ENCODE measurements at places on chromosomes 2 and 18.

DNA sequence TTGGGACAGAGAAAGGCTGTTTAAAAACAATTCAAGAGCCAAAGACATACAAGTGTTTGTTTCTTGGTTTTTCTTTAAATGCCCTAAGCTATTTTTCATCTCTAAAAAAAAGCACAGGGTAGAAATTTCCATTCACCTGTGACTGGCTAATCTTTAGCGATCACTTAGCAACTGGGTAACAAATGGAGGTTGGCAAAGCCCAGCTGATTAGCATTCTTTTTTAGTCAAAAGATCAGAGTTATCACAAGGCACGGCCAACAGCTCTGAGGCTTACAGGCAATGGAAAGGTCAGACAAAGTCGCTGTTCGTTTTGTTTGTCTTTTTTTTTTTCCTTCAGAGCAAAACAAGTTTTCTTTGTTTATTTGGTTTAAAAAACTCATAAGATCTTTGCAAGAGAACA lies 29.0 kb upstream of the TTR start:
- no peak for ATAC-seq

DNA sequence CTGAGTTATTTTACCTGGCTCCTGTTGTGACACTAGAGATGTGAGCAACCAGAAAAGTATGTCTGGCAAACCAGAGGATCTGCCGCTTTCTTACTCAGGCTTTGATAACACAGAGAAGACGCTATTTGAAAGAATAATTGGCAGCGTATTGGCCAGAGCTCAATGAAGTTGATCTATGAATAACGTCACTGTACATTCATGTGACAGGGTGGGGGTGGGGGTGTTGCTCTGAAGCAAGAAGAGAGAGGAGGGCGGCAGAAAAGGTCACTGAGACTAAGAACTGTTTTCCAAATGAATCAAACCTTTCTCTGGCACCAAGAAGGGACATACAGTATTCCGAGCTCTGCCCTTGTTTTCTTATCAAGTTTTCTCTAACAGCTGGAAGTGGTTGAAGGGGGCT lies 1.7 kb upstream of the ONECUT2 start:
- no peak for ATAC-seq

- no peak for ATAC-seq
Measured at GRCh38 chr2:134468164-134468563, 214.3 kb downstream of the MGAT5 start.

DNA sequence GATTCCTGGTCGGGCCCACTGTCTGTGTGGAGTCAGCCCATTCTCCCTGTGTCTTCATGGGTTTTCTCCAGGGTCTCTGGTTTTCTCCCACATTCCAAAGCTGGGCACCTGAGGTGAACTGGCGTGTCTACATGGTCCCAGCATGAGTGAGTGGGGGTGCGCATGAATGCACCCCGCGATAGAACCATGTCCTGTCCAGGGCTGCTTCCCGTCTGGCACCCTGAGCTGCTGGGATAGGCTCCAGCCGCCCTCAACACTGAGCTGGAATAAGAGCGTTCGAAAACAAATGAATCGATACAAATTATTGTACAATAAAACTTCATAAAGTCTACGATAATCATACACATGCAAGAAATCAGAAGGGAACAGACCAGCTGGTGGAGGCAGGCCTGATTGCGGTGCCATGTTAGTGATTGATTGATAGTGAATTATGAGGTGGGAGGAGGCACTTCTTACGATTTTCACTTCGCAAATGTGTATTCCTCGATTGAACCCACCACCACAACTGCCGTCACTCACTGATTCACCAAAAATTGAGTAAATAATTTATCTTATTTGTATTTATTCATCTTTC lies 186.6 kb downstream of the MGAT5 start:
- no peak for ATAC-seq

- ATAC-seq: no peak
Measured at GRCh38 chr2:256094-256493, 7.7 kb downstream of the SH3YL1 start.

- ATAC-seq: peak; percentile 87
Measured at GRCh38 chr2:37892436-37893114, 32.5 kb upstream of the RMDN2 start.

DNA sequence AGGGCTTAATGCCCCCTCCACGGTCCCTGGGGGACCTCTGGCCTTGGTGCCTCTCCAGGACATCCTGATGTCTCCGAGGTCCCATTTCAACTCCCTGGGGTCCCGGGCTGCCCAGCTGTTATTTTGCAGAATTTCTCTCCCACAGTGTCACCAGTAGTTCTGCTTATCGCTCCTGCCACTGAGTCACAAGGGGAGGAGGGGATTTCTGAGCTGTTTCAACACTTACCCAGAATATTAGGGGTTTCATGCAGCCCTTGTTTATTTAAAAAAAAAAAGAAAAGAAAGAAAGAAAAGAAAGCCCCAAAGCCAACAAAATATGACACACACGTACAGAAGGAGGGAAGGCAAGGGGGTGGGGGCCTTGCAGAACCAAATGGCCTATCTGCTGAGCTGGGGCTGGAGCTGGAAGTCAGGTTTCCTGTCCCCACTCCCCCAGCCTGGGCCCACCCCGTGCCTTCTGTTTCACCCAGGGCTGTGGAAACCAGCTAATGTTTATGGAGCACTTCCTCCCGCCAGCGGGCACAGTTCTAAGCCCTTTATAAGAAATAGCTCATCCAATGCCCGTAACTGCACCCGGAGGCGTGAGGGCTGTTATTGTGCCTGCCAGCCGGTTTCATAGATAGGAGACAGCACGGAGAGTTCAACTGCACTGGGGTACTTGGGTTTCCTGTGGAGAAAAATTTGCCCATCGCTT lies 8.4 kb upstream of the ARID5A start:
- ATAC-seq: peak; percentile 72

- ATAC-seq: no peak
Measured at GRCh38 chr2:76985387-76986136, 536.6 kb downstream of the LRRTM4 start.

- ATAC-seq: no peak
Measured at GRCh38 chr2:170819680-170820664, 3.3 kb downstream of the GAD1 start.

DNA sequence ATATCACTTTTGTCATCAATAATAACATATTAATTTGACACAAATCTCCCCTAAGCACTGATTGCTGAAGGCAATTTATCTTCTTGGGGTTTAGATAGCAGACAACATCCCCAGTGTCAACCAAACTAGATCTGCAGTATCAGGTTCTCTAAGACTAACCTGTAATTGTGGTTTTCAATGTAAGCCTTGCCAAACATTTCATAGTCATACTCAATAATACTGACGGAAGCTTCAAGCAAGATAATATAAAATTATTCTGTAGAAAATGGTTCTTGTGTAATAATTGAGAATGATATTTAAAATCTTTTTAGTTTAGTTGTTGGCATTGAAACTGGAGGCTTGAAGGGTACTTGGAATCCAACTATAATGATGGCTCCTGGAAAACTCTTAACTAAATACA lies 186.3 kb downstream of the RIT2 start:
- ATAC-seq: no peak

GRCh38 chr2:178317811-178318210 lies 123.5 kb downstream of the OSBPL6 start:
- no peak for ATAC-seq

GRCh38 chr2:86623043-86623493 lies 597 bp downstream of the RNF103 start:
- ATAC-seq: peak; percentile 79

DNA sequence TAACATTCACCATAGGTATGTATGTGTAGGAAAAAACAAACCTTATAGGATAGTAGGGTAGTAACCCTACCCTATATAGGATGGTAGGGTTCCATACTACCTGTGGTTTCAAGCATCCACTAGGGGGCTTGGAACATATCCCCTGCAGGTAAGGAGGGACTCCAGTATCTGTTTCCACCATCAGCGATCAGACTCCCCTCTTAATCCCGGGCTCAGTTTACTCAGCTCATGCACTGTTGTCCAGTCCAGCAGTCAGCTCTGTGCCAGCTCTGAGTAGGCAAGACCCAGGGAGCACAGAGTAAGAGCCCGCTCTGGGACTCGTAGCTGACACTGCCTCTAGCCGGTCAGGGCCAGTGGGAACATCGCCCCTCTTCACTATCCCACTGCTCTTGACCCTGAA lies 61.7 kb downstream of the MEX3C start:
- ATAC-seq: peak; percentile 59

GRCh38 chr2:18611604-18612003 lies 22.2 kb upstream of the NT5C1B start:
- ATAC-seq: no peak

- no peak for ATAC-seq
Measured at GRCh38 chr2:227774895-227775842, 29.5 kb downstream of the SCYGR8 start.

DNA sequence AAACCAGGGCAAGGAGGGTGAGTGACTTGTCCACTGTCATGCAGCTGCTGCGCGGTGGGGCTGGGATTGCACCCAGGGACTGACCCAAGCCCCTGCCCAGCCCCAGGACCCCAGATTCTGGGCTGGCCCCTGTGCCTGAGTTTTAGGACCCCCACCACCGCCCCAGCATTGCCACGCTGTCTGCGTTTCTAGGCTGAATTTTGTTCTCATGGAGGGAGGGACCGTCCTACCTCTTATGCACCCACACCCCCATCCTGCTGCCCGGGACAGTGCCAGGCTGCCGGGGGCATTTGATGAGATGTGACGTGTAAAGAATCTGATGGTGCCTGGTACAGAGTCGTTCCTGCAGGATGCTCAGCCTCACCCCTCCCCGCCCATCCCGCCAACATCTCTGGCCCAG lies 111.0 kb upstream of the ODC1 start:
- peak; percentile 6 for ATAC-seq

GRCh38 chr2:218394298-218395089 lies 5.2 kb upstream of the CTDSP1 start:
- no peak for ATAC-seq

- peak; percentile 91 for ATAC-seq
Measured at GRCh38 chr2:230793572-230794359, 71.0 kb upstream of the ITM2C start.

GRCh38 chr2:7023542-7023941 lies 106.3 kb downstream of the RNF144A start:
- ATAC-seq: no peak

- no peak for ATAC-seq
Measured at GRCh38 chr2:224360801-224361251, 41.1 kb downstream of the FAM124B start.

GRCh38 chr2:100067784-100068183 lies 74.6 kb downstream of the AFF3 start:
- ATAC-seq: no peak

- no peak for ATAC-seq
Measured at GRCh38 chr2:215419113-215419512, 16.8 kb downstream of the FN1 start.

DNA sequence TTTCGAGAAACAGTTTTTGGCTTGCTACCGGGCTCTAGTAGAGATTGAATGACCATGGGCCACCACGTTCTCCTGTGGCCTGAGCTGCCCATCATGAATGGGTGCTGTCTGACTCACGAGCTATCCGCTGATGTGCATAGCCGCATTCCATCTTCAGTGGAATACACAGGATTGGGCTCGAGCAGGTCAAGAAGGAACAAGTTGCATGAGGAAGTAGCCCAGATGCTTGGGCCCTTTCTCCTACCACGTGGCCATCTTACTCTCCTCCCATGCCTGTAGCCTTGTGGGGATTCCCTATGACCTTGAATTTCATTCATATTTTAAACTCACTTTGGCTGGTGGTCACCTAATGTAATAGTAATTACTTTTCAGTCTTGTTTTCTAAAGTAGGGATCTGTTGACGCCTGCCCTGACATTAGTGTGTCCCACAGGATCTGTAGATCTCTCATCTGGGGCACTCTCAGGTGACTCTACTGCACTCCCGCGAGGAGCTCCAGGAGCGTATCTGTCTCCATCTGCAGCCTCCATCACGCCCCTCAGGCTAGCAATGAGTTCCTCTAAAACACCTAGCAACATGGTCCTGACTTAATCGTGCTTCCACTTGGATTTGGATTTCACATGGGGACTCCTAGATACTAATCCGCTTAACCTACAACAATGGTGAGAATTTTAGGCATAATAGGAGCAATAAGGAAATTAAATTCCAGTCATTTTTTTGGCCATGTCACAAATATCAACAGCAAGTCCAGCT lies 67.8 kb downstream of the PSMG2 start:
- ATAC-seq: no peak

GRCh38 chr18:62198259-62198658 lies 11.2 kb downstream of the RELCH start:
- no peak for ATAC-seq

- ATAC-seq: no peak
Measured at GRCh38 chr18:64699081-64699480, 550.2 kb upstream of the LINC00305 start.

DNA sequence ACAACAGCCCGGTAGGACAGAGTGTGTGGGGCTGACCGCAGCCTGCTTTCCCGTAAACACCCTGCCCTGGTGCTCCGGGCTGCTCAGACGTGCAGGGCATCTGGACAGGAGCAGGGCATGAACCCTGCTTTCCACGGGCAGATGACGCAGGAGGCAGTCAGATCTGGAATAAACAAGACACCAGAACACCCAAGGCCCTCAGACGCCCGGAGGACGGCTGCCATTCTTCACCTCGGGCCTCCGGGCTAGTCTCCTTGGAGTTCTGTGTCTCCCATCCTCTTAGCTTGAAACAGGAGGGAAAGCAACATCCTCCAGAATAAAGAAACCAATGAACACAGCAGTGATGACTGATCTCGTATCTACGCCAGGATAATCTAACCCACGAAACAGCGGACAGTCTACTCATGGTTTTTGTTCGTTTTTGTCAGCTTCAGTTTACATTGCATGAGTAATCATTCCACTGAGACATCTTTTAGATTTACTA lies 7.3 kb downstream of the PXDN start:
- no peak for ATAC-seq

- no peak for ATAC-seq
Measured at GRCh38 chr2:221482666-221483455, 89.2 kb downstream of the EPHA4 start.

- ATAC-seq: no peak
Measured at GRCh38 chr2:242038166-242038927, 168.8 kb downstream of the RTP5 start.

DNA sequence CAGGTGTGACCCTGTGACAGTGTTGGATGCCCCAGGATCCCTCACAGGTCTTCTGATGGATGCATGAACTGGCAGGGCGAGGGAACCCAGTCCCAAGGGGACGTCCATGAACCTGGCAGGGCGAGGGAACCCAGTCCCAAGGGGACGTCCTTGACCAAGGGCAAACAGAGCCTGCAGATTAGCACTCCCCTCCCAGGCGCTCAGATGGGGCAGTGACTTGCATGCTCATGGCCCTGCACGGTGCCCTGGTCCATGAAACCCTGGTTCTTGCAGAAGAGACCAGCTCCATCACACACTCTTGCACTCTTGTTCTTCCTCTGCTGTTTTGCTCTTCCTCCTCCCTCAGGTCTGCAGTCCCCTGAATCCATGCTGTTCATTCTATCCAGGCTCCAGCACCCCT lies 192.7 kb downstream of the GALR1 start:
- ATAC-seq: no peak

All from stimulated activated memory B cell treated with anti-CD40 and anti-IgM and Interleukin-4, amounts not matched to agents 10 μg/mL and 1 μg/mL and 100 μg/mL, for 72 hours (primary cell).